ENCODE measurements at places on chromosomes 4 and X.

DNA sequence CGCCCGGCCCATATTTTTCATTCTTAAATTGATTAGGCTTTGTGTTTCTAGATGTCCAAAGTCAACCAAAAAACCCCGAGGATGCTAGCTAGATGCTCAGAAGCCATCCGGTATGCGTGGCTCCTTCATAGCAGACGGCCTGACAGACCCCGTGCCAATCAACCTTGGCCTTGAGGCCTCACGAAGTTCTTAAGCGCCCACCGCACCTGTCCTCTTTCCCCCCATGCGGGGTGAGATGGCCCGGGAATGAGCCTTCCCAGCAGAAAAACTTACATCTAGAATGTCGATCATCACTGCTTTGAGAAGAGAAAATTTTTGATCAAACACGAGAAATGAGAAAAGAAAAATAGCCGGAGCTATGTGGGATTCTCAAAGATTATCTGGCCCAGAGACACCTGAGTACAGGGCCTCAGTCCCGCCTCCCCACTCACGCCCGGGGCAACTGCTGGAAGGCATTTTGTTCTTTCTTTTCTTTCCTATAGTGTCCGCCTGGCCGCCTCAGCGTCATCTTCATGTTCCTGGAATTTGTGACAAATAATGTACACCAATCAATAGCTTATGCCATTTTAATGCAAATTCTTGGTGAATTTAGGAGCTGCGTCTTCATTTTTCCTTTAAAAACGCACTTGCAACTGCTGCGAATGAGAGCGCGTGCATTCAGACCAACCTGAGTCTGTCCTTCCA lies 1.6 kb upstream of the NAT8L start:
- DNase-seq: no peak

- DNase-seq: no peak
These were observed 2.3 kb downstream of the HAUS7 start for GRCh38 chrX:153468008-153468580.

DNA sequence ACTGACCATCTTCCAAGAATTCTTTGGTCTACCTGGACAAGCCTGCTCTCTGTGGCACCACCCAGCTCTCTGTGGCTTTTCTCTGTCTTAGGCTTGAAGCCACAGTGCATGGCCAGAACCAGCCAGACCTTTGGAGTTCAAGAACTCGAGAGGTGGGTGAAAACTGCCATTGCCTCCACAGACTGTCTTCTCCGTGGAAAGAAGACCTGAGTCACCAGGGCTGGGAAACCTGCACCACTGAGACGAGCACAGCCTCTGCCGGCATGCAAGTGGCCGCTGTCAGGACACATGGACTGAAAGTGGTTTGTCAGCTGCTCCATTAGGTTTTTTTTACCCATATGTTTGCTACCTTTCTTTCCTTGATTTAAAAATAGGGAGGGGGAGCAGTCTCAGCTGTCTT lies 74.5 kb downstream of the MGST2 start:
- DNase-seq: no peak

DNA sequence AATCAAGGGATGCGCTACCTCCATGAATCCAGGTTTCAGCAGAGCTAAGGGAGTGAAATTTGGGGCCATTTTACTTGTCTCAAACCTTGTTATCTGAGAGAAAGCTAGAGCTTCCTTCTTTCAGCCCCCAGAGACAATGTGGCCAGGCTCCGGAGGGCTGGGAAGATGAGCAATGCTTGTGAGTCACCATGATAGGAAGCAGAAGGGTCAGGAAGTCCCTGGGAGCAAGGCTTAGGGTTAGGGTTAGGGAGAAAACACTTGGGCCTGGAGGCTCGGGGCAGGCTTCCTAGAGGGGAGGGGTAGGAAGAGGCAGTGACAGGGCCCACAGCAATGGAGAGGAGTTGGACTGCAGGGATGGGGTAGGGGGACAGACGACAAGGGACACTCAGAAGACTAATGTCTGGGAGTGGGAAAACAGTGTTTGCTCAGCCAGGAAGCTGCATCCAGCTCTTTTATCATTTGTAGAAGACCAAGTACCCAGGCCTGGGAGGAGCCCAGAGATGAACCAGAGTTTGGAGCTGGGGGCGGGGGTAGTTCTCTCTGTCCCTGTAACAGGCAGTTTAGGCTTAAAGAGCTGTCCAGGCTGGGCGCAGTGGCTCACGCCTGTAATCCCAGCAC lies 16.4 kb upstream of the PORCN start:
- DNase-seq: no peak

DNA sequence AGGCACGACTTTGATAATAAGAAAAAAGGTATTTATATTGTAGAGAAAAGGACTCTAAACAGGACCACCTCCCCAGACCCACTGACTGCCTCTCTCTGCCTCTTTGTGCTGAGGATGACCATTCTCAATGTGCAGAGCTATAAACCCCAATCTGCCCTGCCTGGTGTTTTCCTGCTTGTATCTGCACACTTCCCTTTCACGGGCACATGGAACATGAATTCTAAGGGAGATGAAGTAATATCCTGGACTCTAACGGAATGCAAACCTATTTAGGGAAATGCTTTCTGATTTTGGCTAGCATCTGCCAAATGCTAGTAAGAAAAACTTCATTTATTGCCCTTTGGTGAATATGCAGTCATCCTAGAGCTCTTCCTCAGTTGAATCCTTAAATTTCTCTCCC lies 2.4 kb downstream of the DIPK2B start:
- no peak for DNase-seq

GRCh38 chr4:126899331-126899801 lies 733.4 kb upstream of the INTU start:
- no peak for DNase-seq

- DNase-seq: no peak
These were observed 27.9 kb downstream of the PKD2 start for GRCh38 chr4:88035292-88035691.

DNA sequence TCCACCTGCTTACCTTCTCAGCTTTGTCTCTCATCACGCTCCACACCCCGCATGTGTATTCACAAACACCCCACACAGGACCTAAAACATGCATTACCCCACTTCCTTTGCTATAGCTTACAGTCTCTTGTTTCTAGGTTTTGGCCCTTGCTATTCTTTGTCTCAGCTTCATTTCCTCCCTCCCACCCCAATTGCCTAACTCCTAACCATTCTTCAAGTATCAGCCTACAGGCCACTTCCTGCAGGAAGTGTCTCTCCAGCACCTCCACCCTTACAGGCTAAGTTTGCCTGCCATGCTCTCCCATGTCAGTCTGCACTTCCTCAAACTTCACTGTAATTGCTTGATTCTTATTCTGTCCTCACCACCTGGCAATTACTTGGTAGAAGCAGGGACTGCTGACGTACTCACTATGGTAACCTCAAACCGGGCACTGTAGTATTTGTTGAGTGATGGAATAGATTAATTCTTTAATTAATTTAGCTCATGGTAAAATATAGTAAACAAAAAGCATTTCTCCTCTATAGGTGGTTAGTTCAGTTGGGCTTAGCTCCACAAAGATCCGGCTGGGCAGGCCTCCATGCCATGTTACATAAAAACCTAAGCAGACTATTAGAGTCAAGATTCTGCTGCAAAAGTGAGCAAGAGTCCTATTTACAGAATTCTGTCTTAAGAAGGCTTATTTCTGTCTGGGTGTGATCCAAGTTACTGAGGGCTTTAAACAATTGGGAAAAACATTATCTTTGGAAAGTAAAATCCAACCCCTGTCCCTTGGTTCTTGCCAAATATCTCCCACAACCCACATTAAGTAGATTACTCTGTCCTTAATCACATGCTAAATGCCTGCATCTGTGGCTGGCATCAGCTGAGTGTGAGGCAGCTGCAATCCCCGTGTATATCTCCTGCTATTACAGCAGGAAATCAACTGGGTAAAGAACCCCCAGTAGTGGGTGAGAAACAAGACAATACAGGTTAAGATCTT lies 124.7 kb upstream of the CPEB2 start:
- DNase-seq: no peak

GRCh38 chr4:55356991-55357461 lies 11.0 kb downstream of the SRD5A3 start:
- DNase-seq: no peak

DNA sequence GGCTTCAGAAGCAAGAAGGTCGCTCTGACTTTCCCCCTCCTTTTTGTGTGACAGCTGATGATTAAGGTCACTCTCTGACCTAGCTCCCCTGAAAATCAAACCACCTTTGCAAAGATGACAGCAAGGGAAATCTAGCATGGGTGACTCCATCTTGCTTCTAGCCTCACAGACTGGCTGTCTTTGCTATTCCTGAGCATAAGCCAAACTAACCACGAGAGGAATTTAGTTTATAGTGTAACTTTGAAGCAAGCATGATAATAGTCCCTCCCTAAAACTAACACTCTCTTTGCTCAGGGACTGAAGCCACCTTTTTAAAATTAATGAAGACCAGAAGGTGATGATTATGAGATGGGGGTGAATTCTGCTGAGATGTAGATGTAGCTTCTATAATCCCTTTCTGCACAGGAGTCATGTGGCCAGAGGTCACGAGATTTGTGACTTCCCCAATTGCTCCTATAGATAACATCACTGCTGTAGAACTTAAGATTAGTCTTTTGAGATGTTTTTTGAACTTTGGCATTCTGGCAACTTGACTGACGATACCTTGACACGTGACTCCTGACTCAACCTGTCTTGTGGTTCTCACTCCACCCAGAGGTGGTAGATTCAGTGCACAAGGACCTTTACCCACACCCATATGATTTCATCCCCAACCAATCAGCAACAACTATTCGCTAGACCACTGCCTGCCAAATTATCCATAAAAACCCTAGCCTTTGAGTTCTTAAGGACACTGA lies 14.9 kb upstream of the PDE5A start:
- no peak for DNase-seq

DNA sequence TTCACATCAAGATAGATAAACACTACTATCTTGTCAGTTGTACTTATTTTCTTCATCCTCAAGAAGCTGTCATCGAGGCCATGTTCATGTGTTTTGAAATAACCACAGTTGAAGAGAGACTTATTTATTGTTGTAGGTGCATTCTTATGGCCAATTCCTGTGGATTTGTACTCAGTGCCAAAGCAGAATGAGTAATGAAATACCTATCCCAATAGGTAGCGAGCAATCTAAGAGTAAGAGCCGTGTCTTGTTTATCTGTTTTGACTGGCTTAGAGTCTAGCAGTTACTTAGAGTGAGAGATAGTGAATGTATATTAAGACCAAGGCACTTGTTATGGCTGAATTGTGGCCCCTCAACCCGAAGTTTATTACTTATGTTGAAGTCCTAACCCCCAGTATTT lies 631.0 kb upstream of the SPANXN1 start:
- no peak for DNase-seq

- no peak for DNase-seq
These were observed 23.8 kb upstream of the HPSE start for GRCh38 chr4:83358410-83358809.

DNA sequence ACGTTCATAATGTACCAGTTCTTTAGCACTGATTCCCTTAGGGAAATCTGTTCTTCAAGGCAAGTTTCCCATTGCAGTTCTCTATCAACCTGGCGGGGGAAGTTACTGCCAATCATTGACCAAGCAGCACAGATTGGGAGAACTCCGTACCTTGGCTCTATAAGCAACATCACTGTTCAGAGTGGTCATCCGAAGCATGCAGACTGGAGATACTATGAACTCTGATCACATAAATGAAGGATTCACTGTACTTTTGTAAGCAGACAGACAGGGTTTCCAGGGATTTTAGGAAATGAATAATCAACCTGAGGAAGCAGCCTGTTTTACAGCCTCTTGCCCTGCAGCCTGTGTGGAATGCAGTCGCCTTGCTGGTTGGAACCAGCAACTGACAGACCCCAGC lies 63.8 kb upstream of the WWC2 start:
- no peak for DNase-seq

DNA sequence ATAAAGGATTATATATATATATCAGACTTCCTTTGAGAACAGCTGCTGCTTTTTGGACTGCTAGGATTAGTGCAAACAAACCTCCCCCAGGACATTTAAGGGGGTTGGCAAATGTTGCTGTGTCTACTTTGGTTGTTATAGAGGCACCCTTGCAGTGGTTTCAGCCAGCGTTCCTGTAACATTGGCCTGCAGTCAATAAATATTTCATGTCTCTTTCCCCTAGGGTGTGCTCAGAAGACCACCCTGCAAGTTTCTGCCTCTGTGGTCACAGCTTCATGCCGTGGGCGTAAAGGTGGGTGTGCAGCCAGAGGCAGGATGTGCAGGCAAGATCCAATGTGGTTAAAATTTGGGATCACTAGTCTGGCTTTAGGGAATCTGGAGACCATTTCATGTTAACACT lies 28.9 kb downstream of the FGF5 start:
- no peak for DNase-seq

GRCh38 chr4:188408244-188409030 lies 269.2 kb downstream of the TRIML1 start:
- DNase-seq: no peak

GRCh38 chr4:175646802-175647201 lies 165.3 kb downstream of the GPM6A start:
- DNase-seq: no peak

GRCh38 chr4:13209600-13209999 lies 274.5 kb downstream of the RAB28 start:
- no peak for DNase-seq

DNA sequence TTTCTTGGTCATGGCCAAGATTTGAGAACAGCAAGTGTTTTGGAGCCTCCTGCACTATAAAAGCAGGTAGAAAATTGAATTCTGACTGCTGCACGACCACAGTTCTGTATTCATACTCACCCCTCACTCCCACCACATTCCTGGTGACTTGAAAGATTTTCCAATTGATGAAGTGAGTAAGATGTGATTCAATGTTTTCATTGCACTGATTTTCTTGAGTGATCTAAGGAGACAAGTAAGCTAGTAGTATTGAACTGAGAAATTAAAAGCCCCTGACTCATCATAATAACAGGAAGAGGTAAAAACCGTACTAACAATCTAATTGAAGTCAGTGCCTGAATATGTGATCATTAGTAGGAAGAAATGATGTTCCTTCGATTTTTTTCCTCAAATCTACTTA lies 6.1 kb upstream of the SEC24D start:
- no peak for DNase-seq

GRCh38 chr4:40199999-40200874 lies 3.4 kb downstream of the RHOH start:
- DNase-seq: peak; percentile 82

GRCh38 chr4:88219099-88219498 lies 60.7 kb upstream of the ABCG2 start:
- DNase-seq: no peak

GRCh38 chr4:147550626-147551246 lies 66.5 kb upstream of the TMEM184C start:
- DNase-seq: no peak

GRCh38 chrX:122565952-122566351 lies 618.1 kb upstream of the GRIA3 start:
- no peak for DNase-seq

All from T-helper 2 cell treated with Interferon-gamma antibody and Interleukin-4, amounts not matched to agents 5 μg/mL and 100 μg/mL, for 36 hours (primary cell).